Stimulated activated CD8-positive, alpha-beta memory T cell treated with anti-CD3 and anti-CD28 coated beads, Interleukin-7, amount 100 ng/mL, for 4 hours (primary cell): ENCODE measurements at places on chromosomes 16 and 17.

DNA sequence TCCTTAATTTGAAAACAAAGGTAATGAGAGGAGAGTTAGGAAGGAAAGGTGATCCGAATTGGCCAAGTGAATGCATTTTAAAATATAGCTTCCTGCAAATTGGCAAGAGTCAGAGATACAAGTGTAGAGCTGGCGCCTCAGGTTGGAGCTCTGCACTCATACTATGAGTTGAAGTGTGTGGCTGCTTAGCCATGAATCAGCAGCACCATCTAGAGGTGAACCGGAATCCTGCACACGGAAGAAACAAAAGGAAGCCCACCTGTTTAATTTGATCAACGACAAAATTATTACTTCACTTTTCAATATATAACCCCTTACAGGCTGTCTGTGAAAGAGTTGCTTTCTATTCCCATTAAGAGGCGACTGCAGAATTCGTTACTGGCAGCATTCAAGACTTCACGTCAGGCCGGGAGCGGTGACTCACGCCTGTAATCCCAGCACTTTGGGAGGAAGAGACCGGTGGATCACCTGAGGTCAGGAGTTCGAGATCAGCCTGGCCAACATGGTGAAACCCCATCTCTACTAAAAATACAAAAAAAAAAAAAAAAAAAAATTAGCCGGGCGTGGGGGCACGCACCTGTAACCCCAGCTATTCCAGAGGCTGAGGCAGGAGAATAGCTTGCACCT is 1253.7 kb upstream of the CDH8 start:
- no peak for DNase-seq

- DNase-seq: no peak
Observed at GRCh38 chr16:66238696-66239095, 127.8 kb upstream of the CDH5 start.

GRCh38 chr17:34485999-34486398 is 93.4 kb upstream of the TMEM132E start:
- DNase-seq: no peak

DNA sequence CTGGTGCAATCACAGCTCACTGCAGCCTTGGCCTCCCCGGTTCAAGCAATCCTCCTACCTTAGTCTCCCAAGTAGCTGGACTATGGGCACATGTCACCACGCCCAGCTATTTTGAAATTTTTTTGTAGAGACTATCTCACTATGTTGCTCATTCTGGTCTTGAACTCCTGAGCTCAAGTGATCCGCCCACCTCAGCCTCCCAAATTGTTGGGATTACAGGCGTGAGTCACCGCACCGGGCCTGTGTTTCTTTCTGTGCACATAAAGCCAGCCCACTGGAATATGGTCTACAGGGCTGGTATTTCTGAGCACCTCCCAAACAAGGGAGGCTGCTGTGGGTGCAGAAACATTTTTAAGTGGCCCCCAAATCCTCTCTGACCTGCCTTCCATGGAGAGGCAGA is 8.4 kb downstream of the TMEM95 start:
- no peak for DNase-seq

DNA sequence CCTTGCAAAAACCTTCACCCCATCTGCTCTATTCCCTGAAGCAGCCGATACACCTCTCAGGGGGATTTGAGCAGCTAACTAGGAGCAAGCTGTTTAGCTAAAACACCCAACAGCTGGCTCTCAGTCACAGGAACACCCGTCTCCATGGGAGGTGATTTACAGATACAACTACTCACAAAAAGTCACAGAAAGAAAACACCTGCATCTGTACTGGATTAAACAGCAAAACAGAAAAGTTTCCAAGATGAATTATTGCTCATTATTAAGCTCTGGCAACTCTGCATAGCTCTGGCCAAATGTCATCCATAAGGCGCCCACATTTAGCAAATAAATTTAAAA is 22.3 kb downstream of the GJC1 start:
- no peak for DNase-seq

GRCh38 chr17:43766413-43767052 is 7.9 kb upstream of the SOST start:
- DNase-seq: no peak

DNA sequence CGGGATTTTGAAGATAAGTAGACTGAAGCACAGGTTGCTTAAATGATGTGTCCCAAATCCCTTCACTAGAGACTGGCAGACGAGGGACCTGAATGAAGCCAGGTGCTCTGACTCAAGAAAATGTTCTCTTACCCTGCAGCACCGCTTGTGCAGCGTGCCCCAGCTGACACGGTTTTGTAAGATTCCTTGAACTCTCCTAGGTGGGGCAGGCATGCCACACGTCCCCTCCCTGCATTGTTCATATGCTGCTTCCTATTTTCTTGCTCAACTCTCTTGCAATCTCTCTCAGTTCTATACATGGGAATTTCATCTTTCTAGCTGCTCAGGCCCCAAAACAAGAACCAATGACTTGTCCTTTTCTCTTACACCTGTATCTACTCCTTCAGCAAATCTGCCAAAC is 22.1 kb upstream of the HNF1B start:
- DNase-seq: no peak

GRCh38 chr17:69908626-69909368 is 166.2 kb upstream of the KCNJ16 start:
- no peak for DNase-seq

- DNase-seq: no peak
Observed at GRCh38 chr16:63982110-63982509, 1139.8 kb downstream of the CDH11 start.

DNA sequence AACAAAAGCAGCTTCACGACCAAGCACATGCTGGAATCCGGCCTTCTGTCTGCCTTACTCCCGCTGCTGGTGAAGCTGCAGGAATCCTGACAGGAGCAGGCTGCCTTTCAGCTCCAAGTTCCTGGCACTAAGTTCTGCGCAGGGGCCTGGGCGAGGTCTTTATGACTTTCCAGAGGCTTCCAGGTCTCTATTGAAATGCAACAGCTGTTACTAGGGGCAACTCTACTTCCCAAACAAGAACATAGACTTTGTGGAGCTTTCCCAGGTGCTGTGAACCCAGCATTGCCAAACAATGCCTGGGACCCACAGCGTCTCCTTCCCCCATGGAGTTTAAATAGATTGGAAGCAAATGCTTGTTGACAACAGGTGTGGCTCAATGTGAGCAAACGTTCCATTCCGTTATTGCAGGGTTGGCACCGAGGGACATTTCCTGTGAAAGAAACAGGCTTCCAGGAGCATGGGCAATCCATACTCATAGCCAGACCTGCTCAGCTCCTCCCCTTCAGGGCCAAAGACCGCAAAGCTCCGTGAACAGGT is 156.0 kb downstream of the CDH13 start:
- DNase-seq: no peak

DNA sequence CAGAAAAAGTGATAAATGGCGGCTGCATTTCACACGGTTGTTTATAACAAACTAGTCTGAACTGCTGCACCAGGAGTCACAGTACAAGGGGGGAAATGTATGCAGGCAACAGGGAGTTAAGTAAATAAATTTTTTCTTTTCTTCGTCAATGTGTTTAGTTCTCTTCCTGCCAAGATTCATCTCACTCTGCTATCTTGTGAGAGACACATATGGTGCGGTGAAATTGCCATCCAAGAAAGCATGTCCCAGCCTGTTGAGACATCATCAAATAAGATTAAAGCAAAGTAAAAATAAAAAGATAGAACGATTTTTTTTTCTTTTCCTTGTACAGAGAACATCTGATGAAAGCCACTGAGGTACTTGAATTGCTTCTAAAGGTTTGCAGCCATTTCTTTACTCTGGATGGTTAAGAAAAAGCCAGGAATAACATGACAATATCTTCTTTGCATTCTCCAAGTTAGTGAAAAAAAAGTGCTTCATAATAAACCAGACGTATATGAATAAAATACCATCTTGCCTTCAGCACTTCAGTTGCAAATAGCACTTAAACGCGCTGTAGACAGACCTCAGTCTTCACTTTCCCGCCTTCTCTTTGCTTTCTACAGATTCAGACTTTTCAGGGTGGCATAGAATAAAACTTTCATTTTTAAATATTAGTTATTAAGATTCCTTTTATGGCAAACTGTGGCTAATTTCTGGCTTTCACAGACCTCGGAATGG is 506.2 kb upstream of the ZFHX3 start:
- no peak for DNase-seq

DNA sequence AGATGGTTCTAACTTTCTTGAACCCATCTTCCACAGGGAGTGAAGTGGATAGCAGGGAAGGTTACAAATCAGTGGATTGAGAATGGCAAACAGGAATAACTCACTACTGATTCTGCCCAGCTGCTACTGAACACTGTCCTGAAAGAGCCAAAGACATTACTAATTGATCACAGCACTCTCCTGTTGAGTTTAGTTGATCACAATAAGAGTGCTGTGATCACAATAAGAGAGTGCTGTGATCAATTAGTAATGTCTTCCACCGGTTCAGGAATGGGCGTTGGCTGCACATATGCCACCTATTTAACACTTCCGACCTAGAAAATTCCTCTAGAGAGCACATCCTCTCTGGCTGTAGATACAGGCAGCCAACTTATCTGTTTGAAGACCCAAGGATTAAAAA is 11.4 kb downstream of the CFAP97D1 start:
- no peak for DNase-seq

GRCh38 chr17:81483862-81484194 is 28.8 kb downstream of the ACTG1 start:
- no peak for DNase-seq

DNA sequence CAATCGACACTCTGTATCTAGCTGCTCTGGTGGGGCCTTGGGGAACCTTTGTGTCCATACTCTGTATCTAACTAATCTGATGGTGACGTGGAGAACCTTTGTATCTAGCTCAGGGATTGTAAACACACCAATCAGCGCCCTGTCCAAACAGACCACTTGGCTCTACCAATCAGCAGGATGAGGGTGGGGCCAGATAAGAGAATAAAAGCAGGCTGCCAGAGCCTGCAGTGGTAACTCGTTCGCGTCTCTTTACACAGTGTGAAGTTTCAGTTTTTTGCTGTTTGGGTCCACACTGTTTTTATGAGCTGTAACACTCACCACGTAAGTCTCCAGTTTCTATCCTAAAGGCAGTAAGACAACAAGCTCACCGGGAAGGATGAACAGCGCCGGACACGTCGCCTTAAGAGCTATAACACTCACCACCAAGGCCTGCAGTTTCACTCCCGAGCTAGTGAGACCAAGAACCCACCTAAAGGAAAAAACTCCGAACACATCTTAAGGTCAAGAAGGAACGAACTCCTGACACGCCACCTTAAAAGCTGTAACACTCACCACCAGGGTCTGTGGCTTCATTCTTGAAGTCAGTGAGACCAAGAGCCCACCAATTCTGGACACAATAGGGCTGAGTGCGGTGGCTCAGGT is 64.6 kb downstream of the KPNA2 start:
- DNase-seq: no peak

DNA sequence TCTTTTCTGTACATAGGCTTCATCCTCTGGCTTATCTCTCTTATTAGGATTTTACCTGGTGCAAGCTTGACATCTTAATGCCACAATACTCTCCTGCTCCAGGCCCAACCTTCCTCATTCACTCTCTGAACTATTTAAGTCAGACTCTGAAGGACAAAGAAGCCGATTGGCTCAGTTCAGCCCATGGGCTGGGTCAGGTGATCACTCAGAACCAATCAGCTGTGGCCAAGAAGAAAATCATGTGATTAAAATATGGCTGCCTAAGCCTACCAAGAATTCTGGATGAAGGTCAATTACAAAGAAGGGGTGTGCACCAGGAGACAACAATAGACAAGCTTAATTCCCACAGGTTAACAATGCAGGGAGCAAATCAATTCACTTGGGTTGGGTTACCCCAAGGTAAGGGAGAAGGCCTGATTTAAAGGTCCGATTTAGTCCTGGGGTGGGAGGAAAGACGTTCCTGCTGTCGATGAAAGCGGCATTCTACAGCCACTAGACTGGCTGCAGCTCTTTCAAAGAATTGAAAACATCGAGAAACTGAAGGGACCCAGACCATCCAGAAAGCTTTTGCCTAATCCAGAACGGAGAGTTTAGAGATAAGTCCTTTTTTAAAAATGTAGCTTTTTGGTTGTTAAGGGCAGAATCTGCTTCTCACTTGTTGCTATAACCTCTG is 42.9 kb upstream of the NFAT5 start:
- no peak for DNase-seq

- DNase-seq: no peak
Observed at GRCh38 chr17:2090804-2091534, 36.1 kb downstream of the HIC1 start.

GRCh38 chr17:1447052-1447451 is 9.0 kb downstream of the CRK start:
- DNase-seq: no peak

DNA sequence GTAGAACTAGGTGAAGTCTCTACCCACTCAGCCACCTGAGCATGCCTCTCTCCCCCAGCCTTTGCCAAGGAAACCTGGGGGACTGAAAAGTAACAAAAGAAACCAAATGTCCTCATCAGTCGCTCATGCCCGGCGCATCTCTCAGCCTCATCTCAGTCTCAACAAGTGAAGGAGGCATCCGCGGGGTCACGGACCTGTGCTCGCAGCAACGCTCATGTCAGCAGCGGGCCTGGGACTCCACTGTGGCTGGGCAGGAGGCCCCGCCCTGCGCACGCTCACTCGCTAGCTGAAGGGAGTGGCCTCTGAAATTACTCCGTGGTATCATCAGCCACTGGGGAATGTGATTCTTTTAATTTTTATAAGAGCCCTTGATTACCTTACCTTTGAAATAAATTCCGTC is 31.3 kb downstream of the MAP1LC3B start:
- DNase-seq: no peak

GRCh38 chr16:86016201-86016965 is 117.4 kb downstream of the IRF8 start:
- no peak for DNase-seq

- no peak for DNase-seq
Observed at GRCh38 chr17:64275016-64275415, 12.0 kb upstream of the TEX2 start.

DNA sequence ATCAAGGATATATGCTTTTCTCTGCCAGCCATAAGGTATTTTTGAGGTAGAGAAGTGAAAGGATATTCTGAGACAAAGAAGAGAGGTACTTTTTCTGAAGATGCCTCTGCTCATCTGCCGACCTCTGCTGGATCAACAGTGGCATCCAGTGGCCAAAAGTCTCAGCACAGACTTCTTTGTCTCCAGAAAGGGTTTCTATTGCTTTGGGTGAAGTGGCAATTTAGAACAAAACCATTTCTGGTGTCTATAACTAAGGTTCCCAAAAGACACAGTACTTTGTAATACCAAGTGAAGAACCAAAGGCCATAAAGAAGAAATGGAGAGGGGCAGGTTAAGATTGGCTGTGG is 155.2 kb upstream of the C17orf78 start:
- DNase-seq: no peak

DNA sequence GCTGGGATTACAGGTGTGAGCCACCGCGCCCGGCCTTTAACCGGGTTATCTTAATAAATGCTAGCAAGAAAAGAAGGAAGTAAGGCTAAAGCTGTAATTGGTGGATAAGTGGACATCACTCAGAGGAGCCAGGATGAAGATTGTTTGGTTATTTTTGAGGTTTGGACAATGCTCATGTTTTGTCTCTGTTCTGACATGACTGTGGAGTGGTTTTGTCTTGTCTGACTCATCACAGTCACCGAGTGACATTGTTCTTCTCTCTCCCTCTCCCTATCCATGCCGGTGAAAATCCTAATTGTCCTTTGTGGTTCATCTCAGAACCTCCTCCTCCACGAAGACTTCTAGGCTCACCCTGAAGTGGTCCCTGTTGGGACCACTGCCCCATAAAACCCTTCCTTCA is 23.5 kb upstream of the GRIN2A start:
- DNase-seq: no peak
